Activated T-cell treated with anti-CD3 and anti-CD28 coated beads for 1 hour (primary cell): ENCODE measurements at places on chromosomes 5 and 9.

- peak; percentile 12 for DNase-seq
Measured at GRCh38 chr9:131773911-131774379, 34.1 kb upstream of the RAPGEF1 start.

DNA sequence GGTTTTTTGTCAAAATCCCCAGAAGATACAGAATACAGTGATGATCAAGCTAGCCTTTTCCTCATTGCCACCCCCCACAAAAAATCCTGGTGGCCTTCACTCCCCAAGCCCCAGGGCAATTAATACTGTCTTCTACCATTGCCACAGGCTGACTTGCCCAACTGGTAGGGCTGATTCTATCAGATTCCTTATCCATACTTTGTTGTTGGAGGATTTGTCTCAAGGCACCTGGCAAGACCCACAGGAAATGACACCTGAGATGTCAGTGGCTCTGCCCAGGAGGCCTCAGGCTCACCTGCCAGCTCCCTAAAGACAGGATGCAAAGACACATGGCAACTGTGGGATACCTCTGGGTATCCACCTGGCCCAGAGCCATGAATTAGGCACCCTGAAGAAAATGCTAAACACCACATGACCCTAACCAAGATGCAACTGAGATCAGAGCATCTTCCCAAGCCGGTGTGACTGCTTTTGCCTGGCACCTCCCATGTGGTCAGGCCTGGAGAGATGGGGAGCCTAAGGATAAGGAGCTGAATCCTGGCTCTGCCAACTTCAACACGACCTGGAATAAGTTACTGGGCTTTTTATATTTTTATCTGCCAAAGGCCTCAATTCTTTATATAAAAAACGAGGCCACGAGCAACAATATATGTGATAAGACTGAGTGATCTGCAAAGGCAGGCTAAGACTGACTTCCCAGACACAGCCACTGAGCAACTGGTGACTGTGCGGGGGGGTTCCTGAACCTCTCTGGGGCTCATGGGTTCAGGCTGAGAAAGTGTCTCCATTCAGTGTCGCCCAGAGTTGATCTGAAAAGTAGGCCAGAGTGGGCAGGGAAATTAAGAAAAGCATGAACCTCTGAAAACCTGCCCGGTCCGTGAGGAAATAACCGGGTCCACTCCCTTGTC, 944 bp downstream of the ATOX1 start:
- peak; percentile 11 for DNase-seq

GRCh38 chr5:132690156-132690555, 16.4 kb downstream of the IL4 start:
- DNase-seq = no peak

DNA sequence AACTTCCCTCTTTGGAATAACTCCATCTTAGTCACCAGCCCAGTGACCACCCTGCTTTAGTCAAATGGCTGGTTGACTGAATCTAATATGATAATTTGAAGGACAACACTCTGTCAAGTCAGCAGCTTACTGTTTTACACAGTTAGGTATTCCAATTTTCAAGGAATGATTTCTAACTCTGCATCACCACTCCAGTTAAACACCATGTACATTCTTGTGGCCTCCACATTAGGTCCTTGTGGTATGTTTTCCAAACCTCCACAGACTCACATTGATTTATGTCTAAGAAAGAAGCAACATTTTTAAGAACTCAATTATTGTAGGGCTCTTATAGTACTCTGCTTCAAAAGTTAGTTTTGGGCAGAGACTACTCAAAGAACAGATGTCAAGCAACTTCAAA, 110.7 kb downstream of the TLE1 start:
- DNase-seq = no peak

DNA sequence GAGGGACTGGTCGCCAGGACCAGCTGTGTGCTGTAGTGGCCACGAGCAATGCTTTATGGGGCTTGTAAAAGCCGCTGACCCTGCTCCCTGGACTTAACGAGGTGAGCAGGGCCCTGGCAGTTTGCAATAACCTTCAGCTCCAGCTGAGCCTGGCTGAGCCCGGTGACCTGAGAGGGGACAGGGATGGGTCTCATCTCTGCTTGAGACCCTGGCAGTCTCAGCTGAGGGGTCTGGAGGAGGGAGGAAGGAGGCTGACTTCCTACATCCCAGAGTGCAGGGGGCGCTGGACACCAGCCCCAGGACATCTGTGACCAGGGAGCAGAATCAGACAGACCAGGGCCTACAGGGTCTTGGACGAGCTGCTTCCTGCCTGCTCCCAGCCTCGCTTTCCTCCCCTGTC, 277.5 kb upstream of the MVB12B start:
- no peak for DNase-seq

DNA sequence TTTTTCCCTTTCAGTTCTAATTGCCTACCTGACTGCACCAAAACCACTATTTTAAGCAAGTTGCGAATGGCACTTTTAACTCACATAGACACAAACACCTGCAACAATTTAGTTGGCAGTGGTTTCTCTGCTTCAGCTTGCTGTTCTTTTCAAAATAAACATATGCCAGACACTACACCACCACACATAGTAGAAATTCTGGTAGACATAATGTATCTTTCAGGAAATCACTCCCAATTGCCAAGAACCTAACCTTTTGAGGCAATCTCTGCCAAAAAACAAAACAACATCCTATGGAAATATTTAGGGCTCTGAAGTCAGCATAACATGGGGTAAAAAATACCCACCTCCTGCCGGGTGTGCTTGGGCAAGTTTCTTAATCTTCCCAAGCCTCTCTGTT, 27.7 kb downstream of the GLIS3 start:
- no peak for DNase-seq

- DNase-seq = no peak
Measured at GRCh38 chr9:72557549-72557948, 36.1 kb downstream of the TMC1 start.

DNA sequence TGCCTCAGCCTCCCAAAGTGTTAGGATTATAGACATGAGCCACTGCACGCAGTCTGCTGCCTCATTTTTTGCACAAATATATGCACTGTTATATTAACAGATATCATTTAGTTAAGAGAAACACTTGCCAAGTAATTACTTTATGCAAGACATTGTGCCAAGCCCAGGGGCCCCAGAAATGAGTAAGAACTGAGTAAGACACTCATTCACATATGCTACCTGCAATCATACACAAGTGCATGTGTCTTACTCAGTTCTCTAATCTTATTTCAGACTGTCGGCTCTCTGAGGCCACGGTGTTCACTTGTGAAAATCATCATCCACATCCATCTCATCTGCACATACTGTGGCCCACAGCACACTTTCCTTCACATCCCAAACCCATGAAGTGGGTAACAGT, 16.0 kb downstream of the TRAF1 start:
- no peak for DNase-seq

- no peak for DNase-seq
Measured at GRCh38 chr9:137355761-137356365, 53.8 kb upstream of the NRARP start.

- no peak for DNase-seq
Measured at GRCh38 chr9:133014696-133015095, 16.1 kb upstream of the GTF3C5 start.

DNA sequence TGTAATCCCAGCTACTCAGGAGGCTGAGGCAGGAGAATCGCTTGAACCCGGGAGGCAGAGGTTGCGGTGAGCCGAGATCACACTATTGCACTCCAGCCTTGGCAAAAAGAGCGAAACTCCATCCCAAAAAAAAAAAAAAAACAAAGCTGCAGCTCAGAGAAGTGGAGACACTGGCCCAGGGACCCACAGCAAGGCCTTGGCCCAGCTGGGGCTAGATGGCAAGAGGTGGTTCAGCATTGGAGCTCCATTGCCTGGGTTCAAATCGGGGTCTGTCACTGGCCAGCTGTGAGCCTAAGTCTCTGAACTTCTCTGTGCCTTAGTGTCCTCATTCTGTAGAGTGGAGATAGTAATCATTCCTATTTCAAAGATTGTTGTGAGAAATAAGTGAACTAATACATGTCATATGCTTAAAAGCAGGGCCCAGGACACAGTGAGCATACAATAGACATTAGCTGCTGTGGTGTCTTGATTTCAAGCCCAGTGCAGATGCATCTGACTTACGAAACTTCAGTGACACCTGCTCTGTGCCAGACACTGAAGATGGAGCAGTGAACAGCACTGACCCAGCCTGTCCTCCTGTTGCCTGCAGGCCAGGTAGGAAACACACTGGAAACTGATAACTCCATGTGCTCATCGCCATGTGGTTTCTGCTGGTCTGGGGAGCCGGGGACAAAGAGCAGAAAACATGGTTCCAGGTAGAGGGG, 127.7 kb downstream of the C9orf50 start:
- DNase-seq = no peak

GRCh38 chr9:72979405-72980100, 26.7 kb upstream of the ALDH1A1 start:
- no peak for DNase-seq

DNA sequence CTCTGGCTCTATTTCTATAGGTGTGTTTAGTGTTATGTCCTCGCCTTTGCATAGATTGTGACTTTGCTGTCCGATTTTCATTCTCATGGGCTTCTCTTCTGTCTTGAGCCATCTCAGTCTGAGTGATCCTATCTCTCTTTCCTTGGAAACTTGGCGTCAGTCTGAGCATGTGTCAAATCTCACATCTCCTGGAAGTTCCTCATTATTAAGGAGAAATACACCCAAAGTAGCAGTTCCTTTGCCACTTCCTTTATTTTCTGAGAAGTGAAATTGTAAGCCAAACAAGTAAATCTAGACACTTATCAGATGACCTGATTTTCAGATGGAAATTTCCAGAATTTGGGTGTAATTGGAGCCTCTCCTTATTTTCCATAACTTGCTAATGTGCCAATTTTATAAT, 126.9 kb upstream of the ANKH start:
- no peak for DNase-seq

DNA sequence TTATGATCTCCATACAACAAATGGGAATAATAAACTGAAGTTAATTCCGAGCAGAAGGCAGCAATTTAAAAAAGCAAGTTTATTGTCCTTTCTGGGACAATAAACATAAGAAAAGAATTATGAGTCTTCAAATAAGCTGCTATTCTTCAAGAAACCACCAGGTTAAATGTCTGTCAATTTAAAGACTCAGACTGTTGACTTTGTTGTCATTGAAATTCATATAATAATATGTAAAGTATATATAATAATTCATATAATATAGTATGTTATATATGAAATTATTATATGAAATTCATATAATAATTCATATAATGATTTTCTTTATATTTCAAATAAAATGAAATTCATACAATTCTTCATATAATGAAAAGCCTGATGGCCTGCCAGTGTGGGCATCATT, 497.5 kb upstream of the RGMB start:
- DNase-seq = no peak

- no peak for DNase-seq
Measured at GRCh38 chr9:20997503-20998076, 33.9 kb downstream of the HACD4 start.

DNA sequence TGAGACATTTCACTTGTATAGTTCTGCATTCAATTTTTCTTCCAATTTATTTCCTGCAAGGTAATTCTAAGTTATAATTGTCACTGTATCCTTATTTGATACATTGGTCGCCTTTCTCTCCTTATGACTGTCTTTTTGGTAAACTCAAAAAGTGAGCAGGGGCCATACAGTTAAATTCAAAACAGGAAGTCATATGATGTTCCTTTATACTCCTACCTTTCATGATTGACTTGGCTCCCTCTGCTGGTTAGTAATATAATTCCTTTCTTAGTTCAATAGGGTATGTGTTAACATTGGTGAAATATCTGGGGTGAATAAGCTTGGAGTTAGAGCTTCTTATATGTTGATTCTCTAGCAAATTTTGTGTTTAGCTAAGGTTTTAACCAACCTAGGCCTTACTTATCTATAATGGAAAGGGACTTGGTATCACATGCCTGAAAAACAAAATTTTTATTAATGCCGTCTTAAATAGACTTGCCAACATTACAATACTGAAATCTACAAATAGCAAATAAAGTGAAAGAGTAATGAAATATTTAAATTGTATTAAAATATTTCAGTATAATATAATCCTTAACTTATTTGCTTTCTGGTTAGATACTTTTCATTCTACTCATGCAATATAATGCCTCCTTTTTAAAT, 6.0 kb upstream of the NIPBL start:
- DNase-seq = no peak

- DNase-seq = no peak
Measured at GRCh38 chr9:137610944-137611343, 5.5 kb downstream of the ARRDC1 start.

DNA sequence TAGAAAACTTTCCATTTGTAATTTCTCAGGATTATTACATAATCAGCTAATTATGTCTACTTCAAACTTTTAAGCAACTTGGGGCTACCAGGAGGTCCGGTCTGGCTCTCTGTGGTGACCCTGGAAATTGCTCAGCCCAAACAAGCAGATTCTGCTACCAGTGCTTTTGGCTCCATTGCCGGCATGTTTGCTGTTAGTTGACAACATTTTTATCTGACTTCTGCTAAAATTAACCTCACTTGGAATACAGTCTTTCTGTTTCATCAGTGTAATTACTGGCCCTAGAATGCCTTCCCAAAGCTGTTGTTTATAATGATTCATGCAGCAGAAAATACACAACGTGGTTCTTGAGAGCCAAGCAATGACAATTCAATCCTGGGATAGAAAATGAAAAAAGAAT, 38.5 kb upstream of the FAM81B start:
- DNase-seq = no peak

GRCh38 chr9:3516667-3517330, 9.0 kb downstream of the RFX3 start:
- DNase-seq = no peak

GRCh38 chr5:65978251-65978650, 51.9 kb downstream of the ERBIN start:
- no peak for DNase-seq

GRCh38 chr5:37723162-37723961, 116.5 kb downstream of the GDNF start:
- no peak for DNase-seq

GRCh38 chr5:123664961-123665360, 153.0 kb downstream of the CSNK1G3 start:
- no peak for DNase-seq

DNA sequence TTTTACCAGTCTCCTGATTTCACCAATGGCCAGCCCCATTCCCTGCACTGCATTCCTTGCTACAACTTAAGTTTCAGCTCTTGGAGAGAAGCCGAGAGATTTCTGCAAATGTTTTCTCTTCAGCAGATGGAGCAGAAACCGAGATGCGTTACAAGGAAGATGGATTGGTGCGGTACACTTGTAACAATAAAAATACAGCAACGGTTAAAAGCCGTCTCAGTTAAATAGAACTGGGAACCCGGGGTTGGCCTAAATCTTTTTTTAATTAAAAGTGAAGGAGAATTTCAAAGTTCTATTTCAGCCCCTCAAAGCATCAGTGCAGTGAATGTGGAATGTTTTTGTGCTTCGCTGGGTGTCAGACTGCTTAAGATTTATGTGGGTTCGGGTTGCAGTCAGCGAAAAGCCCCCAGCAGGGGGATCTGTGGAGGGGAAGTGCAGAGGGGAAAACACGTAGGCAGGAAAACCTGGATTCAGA, 19.8 kb downstream of the BRINP1 start:
- DNase-seq = no peak

DNA sequence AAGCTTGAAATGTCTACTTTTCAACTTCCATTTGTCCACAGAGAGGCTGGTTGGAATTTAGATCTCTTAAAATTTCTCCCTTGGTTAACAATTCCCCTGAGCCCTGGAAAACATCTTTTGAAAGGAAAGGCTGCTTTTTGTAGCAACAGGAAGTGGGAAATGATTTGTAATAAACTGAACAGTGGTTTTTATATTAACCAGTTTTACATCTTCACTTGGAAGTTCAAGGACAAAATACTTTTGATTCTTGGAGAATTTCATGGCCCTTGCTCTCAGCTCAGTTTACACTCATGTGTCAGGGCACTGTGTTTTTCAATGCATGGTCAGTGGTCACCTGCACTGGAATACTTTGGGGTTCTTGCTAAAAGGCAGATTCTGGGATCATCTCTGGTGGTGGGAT, 9.9 kb downstream of the MLANA start:
- DNase-seq = no peak

- no peak for DNase-seq
Measured at GRCh38 chr5:6674421-6674820, 38.8 kb upstream of the TENT4A start.
